Heart left ventricle (tissue), 16 donors: ENCODE measurements at places on chromosomes 12 and 14. TPM values are rescaled to one million over a fixed set of nuclear protein-coding genes. Genes with fewer than 3 reads are reported as not detected.
A peak's percentile ranks its signal among the peaks of the same experiment; 100 is the strongest.

The CMA1 gene
- total RNA-seq: 0.31 TPM

The OR4K15 gene
- not detected for total RNA-seq

The ZNF891 gene
- 1.1 TPM for total RNA-seq

The KRT73 gene
- not detected for total RNA-seq

GRCh38 chr12:5204271-5204670, 160.6 kb downstream of the KCNA5 start:
- H3K4me3 ChIP-seq: no peak overlapping the region
- no peaks in the 10 kb centered on the region for H3K27me3 ChIP-seq
- H3K4me1 ChIP-seq: peaks cover 7% of the 10 kb centered on the region
- H3K27ac ChIP-seq: no peak overlapping the region

DNA sequence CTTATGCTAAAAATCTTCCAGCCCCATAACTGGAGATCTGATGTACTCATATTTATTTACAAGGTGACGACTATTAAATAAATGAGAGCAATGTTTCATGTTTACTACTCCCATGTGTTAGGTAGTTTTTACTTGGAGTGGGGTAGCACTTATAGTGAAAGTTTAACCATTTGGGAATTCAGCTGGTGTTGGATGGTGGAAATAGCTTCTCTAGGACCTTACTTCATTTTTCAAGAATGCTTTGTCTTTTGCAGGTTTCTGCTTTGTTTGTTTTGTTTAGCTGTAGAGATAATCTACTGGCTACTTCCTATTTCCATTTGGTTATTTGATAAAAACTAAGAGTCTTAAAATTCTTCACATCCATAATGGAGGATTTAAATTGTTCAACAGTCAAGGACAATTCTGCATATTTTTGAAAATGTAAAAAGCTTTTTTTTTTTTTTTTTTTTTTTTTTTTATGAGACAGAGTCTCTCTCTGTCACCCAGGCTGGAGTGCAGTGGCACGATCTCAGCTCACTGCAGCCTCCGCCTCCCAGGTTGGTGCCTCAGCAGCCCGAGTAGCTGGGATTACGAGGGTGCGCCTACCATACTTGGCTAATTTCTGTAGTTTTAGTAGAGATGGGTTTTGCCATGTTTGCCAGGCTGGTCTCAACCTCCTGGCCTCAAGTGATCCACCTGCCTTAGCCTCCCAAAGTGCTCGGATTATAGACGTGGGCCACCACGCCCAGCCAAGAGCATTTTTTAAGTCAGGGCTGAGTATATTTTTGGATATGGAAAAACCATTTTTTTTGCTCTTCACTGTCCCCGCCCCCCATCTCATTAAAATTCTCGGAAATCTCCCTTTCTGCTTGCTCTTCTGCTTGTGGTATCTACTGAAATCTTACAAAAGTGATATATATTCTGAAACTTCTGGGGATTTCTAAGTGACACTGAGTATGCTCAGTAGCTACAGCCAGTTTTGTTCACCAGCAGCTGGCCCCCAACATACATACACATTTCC, 1.4 kb upstream of the ABCD2 start:
- peak overlapping the region; percentile 66 for H3K27ac ChIP-seq
- peak overlapping the region; percentile 38 for H3K4me3 ChIP-seq
- no peaks in the 10 kb centered on the region for H3K36me3 ChIP-seq
- no peak for DNase-seq
- peaks cover 6% of the 10 kb centered on the region for H3K4me1 ChIP-seq

- peaks cover 40% of the 10 kb centered on the region for H3K36me3 ChIP-seq
- H3K27me3 ChIP-seq: no peaks in the 10 kb centered on the region
- H3K4me1 ChIP-seq: peaks cover 74% of the 10 kb centered on the region
- peak overlapping the region; percentile 72 for H3K27ac ChIP-seq
- DNase-seq: no peak
Measured at GRCh38 chr14:59334253-59334652, 130.9 kb downstream of the GPR135 start.

- no peaks in the 10 kb centered on the region for H3K4me1 ChIP-seq
- H3K36me3 ChIP-seq: no peaks in the 10 kb centered on the region
- no peak overlapping the region for H3K4me3 ChIP-seq
- H3K27me3 ChIP-seq: no peaks in the 10 kb centered on the region
- H3K27ac ChIP-seq: no peak overlapping the region
Measured at GRCh38 chr14:64673748-64674147, 30.5 kb upstream of the PLEKHG3 start.
